ENCODE measurements at places on chromosomes 12 and 14.

- no peak for DNase-seq
Measured at GRCh38 chr12:65355461-65355860, 77.0 kb downstream of the MSRB3 start.

- DNase-seq, result peak; percentile 23
Measured at GRCh38 chr12:44876544-44877410, 662 bp upstream of the NELL2 start.

DNA sequence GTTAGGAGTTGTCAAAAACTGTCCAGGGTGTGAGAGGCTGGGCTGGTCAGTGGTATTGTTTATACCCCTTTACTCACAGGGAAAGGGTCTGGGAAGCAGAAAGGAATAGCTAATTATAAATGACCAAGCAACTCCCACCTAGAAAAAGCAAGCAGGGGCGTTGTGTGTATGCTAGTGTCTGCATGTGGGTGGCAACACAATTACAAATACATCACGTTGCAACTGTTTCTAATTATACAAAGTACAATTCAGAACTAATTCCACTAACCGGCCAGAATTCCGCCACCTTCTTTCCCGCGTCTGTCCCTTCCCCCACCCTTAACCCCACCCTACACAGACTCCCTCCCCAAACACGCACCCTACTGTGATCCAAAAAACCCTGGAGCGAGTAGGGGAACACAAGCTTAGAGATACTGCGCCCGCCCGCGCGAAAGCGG is 2.2 kb downstream of the DPF3 start:
- DNase-seq, result no peak

DNA sequence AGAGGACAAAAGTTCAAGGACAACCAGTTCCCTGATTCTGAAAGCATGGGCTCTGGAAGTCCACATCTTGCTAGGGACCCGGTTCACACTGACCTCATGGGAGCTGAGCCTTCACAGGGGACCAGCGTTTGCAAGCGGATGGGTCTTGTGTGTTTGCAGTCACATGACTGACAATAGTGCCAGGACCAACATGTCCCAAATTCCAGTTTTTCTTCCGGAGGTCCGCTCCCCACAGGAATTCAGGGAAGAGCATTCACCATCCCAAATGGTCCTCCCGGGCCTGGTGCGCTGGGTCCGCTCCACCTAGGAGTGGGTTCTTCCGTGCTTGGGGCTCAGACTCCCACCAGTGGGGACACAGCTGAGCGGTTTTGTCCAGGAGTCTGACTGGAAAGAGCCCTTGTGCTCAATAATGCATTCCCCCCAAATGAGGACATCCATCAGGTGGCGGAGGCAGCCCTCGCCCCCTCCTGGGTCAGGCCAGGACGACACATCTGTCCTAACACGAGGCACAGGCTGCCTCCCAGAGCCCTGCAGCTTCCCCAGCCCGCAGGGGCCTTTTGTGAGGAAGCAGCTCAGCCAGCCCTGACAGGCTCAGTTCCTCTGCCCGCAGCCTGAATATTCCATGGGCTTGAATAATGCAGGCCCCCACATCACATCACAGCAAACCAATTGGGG is 91.8 kb upstream of the BCL11B start:
- DNase-seq, result no peak

GRCh38 chr12:71838676-71839075 is 883 bp upstream of the TBC1D15 start:
- DNase-seq, result no peak

GRCh38 chr12:80721326-80721725 is 4.6 kb downstream of the MYF5 start:
- DNase-seq, result no peak

- DNase-seq, result no peak
Measured at GRCh38 chr12:53067074-53067992, 11.9 kb downstream of the SPRYD3 start.

DNA sequence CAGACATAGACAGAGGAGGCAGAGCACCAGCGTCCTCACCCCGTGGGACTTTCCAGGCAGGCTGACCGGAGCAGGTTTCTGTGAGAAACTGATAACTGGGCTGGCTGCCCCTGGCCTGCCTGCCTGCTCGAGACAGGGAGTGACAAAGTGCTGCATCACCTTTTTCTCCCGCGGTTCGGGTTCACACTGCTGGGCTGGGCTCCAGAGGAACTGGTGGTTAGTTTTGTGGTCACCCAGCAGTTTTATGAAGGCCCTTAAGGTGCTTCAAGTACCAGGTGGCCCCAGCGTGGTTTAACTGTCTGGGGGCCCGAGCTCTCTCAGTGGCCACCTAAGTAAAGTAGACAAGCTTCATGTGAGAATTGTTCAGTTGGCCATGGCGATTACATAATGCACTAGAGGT is 1073.6 kb downstream of the BCL11B start:
- DNase-seq, result peak; percentile 19

Measured in stimulated activated CD8-positive, alpha-beta memory T cell treated with anti-CD3 and anti-CD28 coated beads, Interleukin-2, amount 100 ng/mL, for 1 hour (primary cell).